ENCODE measurements at places on chromosomes 1 and 21.

GRCh38 chr1:29592261-29592615 is 355.9 kb downstream of the PTPRU start:
- no peak for DNase-seq

DNA sequence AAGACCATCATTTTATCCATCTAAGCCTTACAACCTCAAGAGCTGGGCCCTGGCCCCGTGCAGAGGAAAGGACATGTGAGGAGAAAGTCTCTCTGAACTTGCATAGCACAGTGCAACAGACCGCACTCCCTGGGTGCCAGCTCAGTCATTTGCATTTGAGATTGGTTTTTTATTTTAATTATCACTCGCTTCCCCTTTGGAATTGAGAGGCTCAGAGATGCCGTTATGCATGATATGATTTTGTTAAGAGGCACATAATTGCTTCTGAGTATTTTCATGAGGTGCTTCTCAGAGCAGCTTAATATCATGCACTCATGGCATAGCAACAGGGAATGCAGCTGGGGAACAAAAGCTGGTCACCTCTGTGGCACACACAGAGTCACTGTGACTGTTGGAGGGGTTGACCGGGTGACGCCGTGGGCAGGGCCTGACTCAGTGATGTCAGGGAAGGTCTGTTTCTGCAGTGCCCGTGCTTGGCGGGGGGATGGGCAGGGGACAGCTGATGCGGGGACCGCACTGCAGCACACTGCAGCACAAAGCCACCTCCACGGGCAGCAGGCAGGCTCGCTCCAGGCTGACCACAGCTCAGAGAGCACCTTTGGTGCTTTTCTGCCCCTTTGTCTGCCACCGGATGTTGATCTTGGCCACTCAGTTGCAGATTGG is 43.2 kb upstream of the VAMP3 start:
- DNase-seq = no peak

GRCh38 chr1:110083061-110083865 is 12.8 kb upstream of the ALX3 start:
- DNase-seq = no peak

- DNase-seq = no peak
Measured at GRCh38 chr1:92711473-92712165, 73.3 kb downstream of the EVI5 start.

- DNase-seq = no peak
Measured at GRCh38 chr1:61446531-61446991, 278.4 kb downstream of the TM2D1 start.

- peak; percentile 9 for DNase-seq
Measured at GRCh38 chr1:145922266-145922665, 3.7 kb upstream of the PEX11B start.
